ENCODE measurements at places on chromosomes 1 and 21.

DNA sequence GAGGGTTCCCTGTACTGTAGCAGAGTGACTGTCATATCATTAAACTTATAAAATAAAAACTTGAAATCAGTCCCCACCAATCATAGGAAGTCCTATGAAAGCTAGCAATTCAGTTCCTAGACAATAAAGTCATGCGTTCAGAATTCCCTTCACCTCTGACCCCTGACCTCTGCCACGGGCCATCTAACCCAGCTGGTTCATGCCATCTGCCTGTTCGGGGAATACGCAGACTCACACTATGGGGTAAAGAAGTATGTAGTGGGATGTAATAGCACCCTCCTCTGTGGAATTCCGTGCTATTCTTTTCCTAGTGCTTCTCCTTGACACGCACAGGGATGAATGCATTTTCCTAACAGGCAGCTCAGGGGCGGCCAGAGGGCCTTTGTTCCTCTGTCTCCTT, 2.1 kb downstream of the GSTM4 start:
- peaks cover 14% of the 10 kb centered on the region for H3K27me3 ChIP-seq
- no peaks in the 10 kb centered on the region for H3K36me3 ChIP-seq
- DNase-seq = no peak
- H3K4me1 ChIP-seq = peaks cover 14% of the 10 kb centered on the region
- no peak overlapping the region for H3K4me3 ChIP-seq

GRCh38 chr1:160108888-160109662, 6.5 kb upstream of the ATP1A2 start:
- peaks cover 2% of the 10 kb centered on the region for H3K4me1 ChIP-seq
- H3K27me3 ChIP-seq = peaks cover 10% of the 10 kb centered on the region
- H3K36me3 ChIP-seq = no peaks in the 10 kb centered on the region
- no peak overlapping the region for H3K4me3 ChIP-seq
- peak overlapping the region; percentile 49 for H3K27ac ChIP-seq

DNA sequence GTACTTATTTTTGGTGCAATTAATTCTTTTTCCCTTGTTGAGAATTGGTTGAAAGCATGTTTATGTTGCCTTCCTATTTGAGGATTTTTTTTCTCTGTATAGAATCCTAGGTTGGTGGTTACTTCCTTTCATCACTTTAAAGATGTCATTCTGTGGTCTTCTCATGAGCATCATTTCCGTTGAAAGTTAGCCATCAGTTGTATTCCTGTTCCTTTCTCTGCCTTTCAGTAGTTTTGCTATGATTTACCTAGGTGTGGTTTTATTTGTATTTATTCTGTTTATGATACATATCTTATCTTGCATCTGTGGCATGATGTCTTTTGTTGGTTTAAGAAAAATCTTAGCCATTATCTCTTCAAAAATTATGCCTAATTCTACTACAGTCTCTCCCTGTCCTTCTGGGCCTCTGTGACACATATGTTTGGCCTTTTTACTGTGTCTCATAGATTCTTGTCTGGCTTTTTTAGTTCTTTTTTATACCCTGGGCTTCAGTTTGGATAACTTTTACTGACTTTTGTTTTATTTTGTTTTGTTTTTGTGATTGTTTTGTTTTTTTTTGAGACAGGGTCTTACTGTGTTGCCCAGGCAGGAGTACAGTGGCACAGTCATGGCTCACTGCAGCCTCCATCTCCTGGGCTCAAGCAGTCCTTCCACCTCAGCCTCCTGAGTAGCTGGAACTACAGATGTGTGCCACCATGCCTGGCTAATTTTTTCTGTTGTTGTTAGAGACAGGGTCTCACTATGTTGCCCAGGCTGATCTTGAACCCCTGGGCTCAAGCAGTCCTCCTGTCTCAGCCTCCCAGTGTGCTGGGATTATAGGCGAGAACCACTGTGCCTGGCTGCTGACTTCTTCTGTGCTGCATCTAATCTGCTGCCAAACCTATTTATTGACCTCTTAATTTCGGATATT, 24.1 kb downstream of the PTGFRN start:
- peak overlapping the region; percentile 43 for H3K27ac ChIP-seq
- peak overlapping the region; percentile 58 for H3K4me3 ChIP-seq
- no peaks in the 10 kb centered on the region for H3K36me3 ChIP-seq
- no peak for DNase-seq

DNA sequence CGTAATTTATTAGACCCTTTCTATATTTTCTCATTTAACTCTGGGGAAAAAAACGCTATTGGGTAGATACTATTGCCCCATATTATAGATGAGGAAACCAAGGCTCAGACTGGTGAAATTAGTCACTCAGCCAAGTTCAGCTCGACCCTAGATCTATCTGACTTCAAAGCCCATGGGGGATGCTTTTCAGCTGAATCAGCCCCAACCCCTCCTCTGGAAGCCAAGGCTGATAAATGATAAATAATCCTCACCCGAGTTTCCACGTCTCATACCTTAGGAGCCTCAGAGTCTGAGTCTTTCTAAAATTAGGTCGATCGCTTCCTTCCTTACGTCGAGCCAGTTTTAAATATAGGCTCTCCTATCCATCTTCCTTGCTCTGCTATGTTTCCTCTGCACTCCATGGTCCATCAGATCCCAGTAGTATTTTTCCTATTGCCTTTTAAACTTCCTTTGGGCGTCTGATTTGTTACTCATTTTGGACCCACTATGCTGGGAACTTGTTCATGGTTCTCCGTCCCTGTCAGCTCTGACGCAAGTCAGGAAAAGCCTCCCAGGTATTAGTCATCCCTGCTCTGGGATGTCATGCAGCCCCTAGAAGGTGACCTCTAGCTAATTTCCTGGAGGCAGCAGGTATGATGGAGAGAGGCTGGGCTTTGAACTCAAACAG, 122.8 kb downstream of the PLPP3 start:
- DNase-seq = no peak
- no peaks in the 10 kb centered on the region for H3K4me1 ChIP-seq
- no peak overlapping the region for H3K4me3 ChIP-seq
- H3K27me3 ChIP-seq = no peaks in the 10 kb centered on the region
- H3K27ac ChIP-seq = no peak overlapping the region
- H3K36me3 ChIP-seq = no peaks in the 10 kb centered on the region

GRCh38 chr1:199608414-199608813, 419.1 kb upstream of the NR5A2 start:
- no peak overlapping the region for H3K4me3 ChIP-seq
- no peaks in the 10 kb centered on the region for H3K4me1 ChIP-seq
- H3K36me3 ChIP-seq = no peaks in the 10 kb centered on the region
- DNase-seq = no peak
- peaks cover under 1% of the 10 kb centered on the region for H3K27me3 ChIP-seq

- H3K4me3 ChIP-seq = peak overlapping the region; percentile 71
- no peak overlapping the region for H3K27ac ChIP-seq
- peaks cover 18% of the 10 kb centered on the region for H3K36me3 ChIP-seq
- H3K4me1 ChIP-seq = peaks cover 25% of the 10 kb centered on the region
- no peak for DNase-seq
Measured at GRCh38 chr21:33586927-33587326, 1.6 kb downstream of the DONSON start.

GRCh38 chr1:221778125-221778524, 36.2 kb upstream of the DUSP10 start:
- H3K27ac ChIP-seq = peak overlapping the region; percentile 93
- no peak for DNase-seq
- H3K27me3 ChIP-seq = no peaks in the 10 kb centered on the region
- peak overlapping the region; percentile 55 for H3K4me3 ChIP-seq
- peaks cover 78% of the 10 kb centered on the region for H3K4me1 ChIP-seq
- H3K36me3 ChIP-seq = peaks cover 5% of the 10 kb centered on the region

GRCh38 chr1:116266864-116267212, 106.2 kb upstream of the ATP1A1 start:
- no peaks in the 10 kb centered on the region for H3K27me3 ChIP-seq
- no peak for DNase-seq

GRCh38 chr1:45669859-45670655, 16.3 kb downstream of the GPBP1L1 start:
- no peak overlapping the region for H3K27ac ChIP-seq
- peaks cover 7% of the 10 kb centered on the region for H3K4me1 ChIP-seq
- no peak overlapping the region for H3K4me3 ChIP-seq

GRCh38 chr1:90836345-90836679, 119.2 kb upstream of the BARHL2 start:
- no peak for DNase-seq
- peak overlapping the region; percentile 28 for H3K4me3 ChIP-seq
- no peak overlapping the region for H3K27ac ChIP-seq
- H3K27me3 ChIP-seq = peaks cover 89% of the 10 kb centered on the region

GRCh38 chr21:31145274-31145673, 107.0 kb upstream of the KRTAP19-8 start:
- H3K4me1 ChIP-seq = peaks cover 8% of the 10 kb centered on the region
- no peaks in the 10 kb centered on the region for H3K27me3 ChIP-seq
- DNase-seq = no peak
- no peak overlapping the region for H3K4me3 ChIP-seq
- no peak overlapping the region for H3K27ac ChIP-seq
- peaks cover 20% of the 10 kb centered on the region for H3K36me3 ChIP-seq

DNA sequence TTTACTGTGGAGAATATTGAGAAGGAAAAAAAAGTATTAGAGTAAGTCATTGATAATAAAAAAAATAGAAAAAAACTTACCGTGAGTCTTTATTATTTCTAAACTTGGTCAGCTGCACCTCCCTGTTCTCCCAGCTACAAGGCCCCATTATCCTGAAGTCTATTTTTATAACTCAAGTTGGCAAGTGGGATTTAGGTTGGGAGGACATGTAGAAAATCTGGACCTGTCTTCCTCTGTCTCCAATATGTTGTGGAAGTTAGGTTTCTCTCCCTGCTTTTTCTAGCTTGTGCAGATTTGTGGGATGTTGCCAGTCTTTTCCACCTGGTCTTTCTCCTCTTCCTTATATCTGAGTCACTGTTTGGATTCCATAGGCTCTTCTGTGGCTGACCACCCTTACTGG, 361.4 kb downstream of the HLX start:
- no peaks in the 10 kb centered on the region for H3K4me1 ChIP-seq
- no peak for DNase-seq
- H3K4me3 ChIP-seq = no peak overlapping the region

DNA sequence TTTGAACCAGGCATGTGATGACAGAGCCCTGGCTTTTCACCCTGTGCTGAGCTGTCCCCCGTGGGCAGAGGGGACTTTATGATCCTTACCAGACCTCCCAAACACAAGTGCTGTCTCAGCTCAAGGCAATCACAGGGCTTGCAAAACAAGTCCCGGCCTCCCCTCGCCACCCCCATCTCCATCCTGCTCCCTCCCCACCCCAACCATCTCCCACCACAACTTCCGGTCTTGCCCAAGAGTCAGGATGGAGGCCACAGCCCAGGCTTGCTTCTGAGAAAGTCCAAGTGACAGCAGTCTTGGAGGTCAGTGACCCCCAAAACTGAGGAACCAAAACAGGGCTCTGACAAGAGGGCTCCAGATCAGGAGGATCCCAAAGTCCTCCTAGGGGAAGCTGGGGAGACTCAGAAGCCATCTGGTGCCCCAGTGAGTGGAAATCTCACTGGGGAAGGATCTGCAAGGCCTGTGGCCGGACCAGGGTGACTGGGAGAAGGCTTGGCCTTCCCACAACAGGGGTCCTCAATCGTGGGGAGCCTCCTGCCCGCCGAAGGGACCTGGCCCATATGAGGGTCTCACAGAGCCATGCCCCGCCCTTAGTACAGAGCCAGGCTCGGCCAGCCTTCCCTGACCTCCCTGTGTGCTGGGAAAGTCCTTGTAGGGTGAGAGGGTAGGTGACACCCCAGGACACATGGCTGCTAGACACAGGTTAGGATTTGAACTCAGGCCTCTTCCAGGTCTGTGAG, 4.5 kb upstream of the SDC3 start:
- DNase-seq = no peak
- H3K4me3 ChIP-seq = no peak overlapping the region
- no peak overlapping the region for H3K27ac ChIP-seq
- peaks cover 26% of the 10 kb centered on the region for H3K27me3 ChIP-seq
- peaks cover 8% of the 10 kb centered on the region for H3K4me1 ChIP-seq

GRCh38 chr1:163959622-163960021, 599.4 kb upstream of the PBX1 start:
- no peak overlapping the region for H3K27ac ChIP-seq
- H3K36me3 ChIP-seq = no peaks in the 10 kb centered on the region
- H3K4me1 ChIP-seq = no peaks in the 10 kb centered on the region
- no peak overlapping the region for H3K4me3 ChIP-seq

- H3K4me1 ChIP-seq = peaks cover 3% of the 10 kb centered on the region
- H3K36me3 ChIP-seq = no peaks in the 10 kb centered on the region
- H3K4me3 ChIP-seq = no peak overlapping the region
- no peak overlapping the region for H3K27ac ChIP-seq
- peaks cover 14% of the 10 kb centered on the region for H3K27me3 ChIP-seq
- DNase-seq = no peak
Measured at GRCh38 chr1:203556047-203556851, 62.3 kb downstream of the OPTC start.

GRCh38 chr1:82830690-82831380, 1030.1 kb downstream of the ADGRL2 start:
- no peak for DNase-seq
- H3K36me3 ChIP-seq = no peaks in the 10 kb centered on the region
- H3K27ac ChIP-seq = no peak overlapping the region
- H3K27me3 ChIP-seq = peaks cover 3% of the 10 kb centered on the region
- no peak overlapping the region for H3K4me3 ChIP-seq
- peaks cover 3% of the 10 kb centered on the region for H3K4me1 ChIP-seq

DNA sequence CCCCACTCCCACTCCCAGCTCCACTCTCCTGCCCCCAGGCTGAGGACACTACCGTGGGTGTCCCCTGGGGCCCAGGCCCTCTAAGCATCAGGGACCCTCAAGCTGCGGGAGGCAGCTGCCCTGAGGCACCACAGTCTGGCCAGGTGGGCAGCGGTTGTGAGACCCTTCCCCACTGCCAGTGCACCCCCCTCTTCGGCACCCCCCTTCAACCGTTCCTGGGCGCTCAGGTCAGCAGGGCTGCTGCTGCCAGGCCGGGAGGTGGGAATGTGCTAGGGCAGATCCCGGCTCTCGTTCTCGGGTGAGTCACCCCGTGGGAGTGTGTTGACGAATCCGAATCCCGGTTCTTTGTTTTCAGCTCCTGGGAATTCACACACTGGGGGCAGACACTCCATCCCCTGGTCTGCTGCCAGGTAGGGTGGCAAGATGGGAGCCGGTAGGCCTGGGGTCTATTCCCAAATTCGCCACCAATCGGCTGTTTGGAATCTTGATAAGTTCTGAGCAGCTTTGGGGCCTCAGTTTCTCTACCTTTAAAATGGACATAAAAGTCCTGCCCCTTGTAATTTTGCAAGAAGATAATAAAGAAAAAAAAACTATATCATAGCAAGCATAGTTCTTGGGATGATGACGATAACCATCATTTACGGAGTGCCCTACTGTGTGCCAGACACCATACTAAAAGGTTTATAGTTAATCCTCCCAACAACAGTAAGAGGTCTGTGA, 28.5 kb upstream of the CASZ1 start:
- no peak overlapping the region for H3K4me3 ChIP-seq
- no peak for DNase-seq
- H3K36me3 ChIP-seq = no peaks in the 10 kb centered on the region
- no peak overlapping the region for H3K27ac ChIP-seq

DNA sequence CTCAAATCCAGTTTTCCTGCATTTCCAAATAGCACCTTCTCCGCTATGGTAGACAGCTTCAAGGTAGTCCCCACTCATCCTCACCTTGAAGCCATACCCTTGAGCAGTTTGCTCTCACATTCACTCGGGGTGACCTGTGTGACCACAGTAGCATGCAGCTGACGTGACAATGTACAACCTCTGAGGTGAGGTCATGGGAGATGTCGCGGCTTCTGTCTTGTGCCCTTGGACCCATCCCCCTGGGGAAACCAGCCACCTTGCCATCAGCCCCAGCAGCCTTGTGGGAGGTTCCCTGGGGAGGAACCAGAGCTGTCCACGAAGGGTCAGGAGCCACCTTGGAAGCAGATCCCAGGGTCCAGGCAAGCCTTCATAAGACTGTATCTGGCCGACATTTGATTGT, 38.3 kb upstream of the DUSP10 start:
- H3K4me3 ChIP-seq = peak overlapping the region; percentile 17
- peak overlapping the region; percentile 72 for H3K27ac ChIP-seq
- no peak for DNase-seq
- peaks cover 89% of the 10 kb centered on the region for H3K4me1 ChIP-seq
- peaks cover 5% of the 10 kb centered on the region for H3K36me3 ChIP-seq
